Parietal lobe (tissue), 2 donors: ENCODE measurements at places on chromosomes 1 and 21. TPM values are rescaled to one million over a fixed set of nuclear protein-coding genes. Genes with fewer than 3 reads are reported as not detected.

Gene CLIC4
- total RNA-seq = 92.3 TPM

Gene URB2
- total RNA-seq = 19.1 TPM

Gene LRRC47
- 31.9 TPM for total RNA-seq

Gene LAX1
- not detected for total RNA-seq

Gene LCA5L
- total RNA-seq = not detected
